RPMI7951 (cell line): ENCODE measurements at places on chromosomes 1 and 21. TPM values are rescaled to one million over a fixed set of nuclear protein-coding genes. Genes with fewer than 3 reads are reported as not detected.

- DNase-seq: no peak
Observed at GRCh38 chr1:158485455-158485854, 13.4 kb downstream of the OR10R2 start.

DNA sequence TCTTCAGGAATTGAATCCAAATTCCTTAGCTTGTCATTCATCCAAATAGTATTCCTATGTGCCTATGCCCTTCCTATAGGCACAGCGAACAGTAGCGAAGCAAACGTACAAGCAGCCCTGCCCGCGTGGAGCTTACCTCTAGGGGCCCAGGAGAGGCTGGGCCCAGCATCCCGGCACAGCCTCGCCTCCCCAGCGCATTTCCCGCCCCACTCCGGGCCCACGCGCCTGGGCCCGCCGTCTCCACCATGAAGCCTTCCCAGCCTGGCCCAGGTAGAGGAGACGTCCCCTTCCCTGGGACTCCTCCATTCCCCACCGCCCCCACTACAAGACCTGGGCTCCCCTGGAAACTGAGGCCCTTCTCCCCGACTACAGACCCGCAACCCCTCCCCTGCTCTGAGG, 245 bp upstream of the TMEM269 start:
- DNase-seq: no peak

DNA sequence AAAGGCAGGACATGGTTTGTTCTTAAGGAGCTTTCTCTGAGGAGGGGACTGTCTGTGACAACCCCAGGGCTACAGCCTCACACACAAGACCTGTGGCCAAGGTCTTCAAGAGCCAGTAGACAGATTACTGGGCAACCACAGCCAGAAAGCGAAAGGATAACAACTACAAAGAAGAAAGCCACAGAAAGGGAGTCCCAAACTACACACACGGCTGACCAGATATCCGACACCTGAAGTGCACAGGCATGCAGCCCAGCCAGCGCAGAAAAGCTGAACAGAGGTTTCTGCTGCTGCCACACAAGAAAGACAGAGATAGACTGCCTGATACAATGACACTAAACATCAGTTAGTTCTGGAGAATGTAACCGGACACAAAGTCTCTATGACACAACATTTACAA, 21.4 kb upstream of the NADK start:
- no peak for DNase-seq

DNA sequence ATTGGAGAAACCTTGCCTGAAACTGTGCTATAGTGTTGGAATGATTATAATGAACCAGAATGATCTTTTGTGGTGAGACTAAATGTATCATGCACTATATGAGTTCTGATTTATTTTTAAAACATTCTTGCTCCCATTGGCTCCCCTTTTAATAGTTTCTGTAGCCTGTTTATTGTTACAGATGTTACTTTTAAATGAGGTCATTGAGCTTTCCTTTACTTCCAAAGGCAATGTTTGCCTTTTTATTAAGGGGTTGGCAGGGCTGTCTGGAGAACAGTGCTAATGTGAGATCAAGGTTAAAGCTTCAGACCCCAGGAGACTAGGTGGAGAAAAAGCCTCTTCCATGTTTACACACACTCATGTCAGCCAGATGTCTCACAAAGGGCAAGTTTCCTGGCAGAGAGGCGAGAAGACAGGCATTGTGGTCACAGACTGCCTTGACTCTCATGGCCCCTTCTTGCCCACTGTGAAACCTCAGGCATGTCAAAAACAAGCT, 120.6 kb upstream of the RAVER2 start:
- peak; percentile 40 for DNase-seq

TSPAN1 gene
- total RNA-seq: 0.48 TPM in 1 of 2 replicates, not detected in the other

RNU1-2 gene
- total RNA-seq: under 0.01 TPM in 1 of 2 replicates, not detected in the other

CYP4Z1 gene
- total RNA-seq: not detected in 2 replicates
